ENCODE measurements at places on chromosomes 1 and 21.

GRCh38 chr1:2251786-2252185 is 23.7 kb downstream of the SKI start:
- no peak for DNase-seq

GRCh38 chr1:205001162-205001561 is 41.9 kb upstream of the CNTN2 start:
- DNase-seq: no peak

DNA sequence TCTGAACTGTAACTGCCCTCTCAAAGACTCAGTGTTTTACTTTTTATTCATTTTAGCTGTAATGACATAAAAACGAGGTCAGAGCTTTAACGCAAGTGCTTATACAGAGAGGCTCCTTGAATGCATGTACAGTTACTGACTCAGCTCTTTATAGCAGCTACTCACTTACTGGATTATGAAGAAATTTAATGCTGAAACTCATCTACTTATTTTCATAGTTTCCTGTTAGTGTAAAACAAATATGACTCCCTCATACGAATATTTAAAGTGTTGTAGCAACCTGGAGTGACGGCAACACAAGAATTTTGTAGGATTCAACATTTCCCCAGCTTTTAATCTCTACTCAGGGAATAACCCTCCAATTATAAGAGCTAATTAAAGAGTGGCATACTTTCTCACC is 32.7 kb downstream of the ADSS2 start:
- no peak for DNase-seq

DNA sequence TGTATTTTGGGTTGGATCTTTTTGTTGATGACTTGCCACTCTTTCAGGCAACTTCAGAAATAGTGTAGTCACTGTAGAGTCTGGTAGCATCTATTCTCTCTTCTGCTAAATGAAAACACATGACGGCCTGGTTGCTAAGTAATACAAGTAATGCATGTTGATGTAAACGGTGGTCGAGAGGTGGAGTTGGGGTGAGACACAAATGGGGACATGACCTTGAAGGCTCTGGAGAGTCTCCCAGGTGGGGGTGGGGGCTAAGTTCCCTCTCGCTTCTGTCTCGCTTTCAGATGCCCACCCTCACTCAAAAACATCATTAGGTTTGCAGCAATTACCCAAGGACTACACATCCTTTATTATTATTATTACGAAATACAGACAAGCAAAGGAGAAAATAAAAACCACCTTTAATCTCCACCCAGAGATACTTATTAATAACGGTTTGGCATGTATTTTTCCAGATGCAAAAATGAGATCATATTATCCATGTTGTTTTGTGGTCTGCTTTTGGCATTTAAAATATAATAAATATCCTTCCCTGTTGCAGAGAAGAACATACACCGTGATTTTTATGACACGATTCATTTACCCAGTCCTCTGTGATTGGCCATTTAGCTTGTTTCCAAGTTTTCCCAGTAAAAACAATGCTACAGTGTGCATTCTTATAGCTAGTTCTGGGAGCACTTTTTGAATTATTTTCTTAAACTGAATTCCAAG is 138.1 kb downstream of the MIS18A start:
- DNase-seq: peak; percentile 29

DNA sequence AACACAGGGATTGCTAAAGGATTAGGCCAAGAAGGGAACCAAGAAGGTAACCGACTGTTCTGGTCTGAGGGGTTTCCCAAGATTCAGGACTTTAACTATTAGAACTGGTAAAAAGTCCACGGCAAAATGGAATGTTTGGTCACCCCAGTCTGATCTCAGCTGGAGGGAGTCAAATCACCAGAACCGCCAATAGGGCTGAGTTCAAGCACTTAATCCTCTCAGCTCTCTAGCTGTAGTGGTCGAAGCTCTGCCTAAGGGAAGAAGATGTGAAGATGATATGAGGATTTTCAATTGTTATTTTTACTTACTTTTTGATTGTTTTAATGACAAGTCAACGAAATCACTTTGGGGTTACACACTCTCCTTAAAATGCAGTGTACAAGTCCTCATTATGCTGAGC is 29.1 kb downstream of the F5 start:
- no peak for DNase-seq

Data from GM23248 (cell line).